DMS 273 treated with DMSO at 0.1 percent for 48 hours (cell line): ENCODE measurements at places on chromosomes 5 and 9.

- DNase-seq: no peak
These were observed 29.8 kb upstream of the SEC16A start for GRCh38 chr9:136512651-136513071.

DNA sequence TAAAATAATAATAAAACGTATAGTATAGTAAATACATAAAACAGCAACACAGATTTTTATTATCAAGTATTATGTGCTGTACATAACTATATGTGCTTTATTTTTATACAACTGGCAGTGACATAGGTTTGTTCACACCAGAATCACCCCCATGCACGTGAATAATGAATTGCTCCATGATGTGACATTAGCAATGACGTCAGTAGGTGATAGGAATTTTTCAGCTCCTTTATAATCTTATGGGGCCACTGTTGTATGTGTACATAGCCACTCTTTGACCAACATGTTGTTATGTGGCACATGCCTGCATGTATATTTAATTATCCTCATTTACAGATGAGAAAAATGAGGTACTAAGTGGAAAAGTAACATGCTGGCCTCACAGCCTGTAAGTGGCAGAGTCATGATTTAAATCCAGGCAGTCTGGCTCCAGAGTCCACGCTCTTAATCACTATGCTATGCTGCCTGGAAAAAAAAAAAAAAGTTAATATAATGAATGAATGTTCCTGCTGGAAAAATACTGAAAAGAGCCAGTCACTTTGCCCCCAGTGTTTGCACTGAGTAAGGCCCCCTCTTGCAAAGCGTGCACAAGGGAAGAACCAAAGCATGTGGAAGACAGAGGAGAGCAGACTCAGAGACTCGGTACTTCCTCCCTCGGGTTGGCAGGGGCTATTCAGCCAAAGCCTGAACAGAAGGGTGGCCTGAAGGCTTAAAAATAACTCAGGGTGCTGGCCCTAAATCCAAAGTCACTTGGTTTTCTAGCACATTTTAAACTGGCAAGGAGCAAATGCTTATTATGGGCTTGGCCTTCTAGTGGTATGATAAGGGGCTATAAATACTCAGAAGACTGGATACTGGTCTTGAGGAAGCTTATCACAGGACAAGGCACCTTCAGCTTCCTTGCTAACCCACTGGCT lies 206.8 kb downstream of the GLIS3 start:
- DNase-seq: no peak

- DNase-seq: peak; percentile 22
These were observed 24.2 kb downstream of the P4HA2 start for GRCh38 chr5:132203464-132203818.

DNA sequence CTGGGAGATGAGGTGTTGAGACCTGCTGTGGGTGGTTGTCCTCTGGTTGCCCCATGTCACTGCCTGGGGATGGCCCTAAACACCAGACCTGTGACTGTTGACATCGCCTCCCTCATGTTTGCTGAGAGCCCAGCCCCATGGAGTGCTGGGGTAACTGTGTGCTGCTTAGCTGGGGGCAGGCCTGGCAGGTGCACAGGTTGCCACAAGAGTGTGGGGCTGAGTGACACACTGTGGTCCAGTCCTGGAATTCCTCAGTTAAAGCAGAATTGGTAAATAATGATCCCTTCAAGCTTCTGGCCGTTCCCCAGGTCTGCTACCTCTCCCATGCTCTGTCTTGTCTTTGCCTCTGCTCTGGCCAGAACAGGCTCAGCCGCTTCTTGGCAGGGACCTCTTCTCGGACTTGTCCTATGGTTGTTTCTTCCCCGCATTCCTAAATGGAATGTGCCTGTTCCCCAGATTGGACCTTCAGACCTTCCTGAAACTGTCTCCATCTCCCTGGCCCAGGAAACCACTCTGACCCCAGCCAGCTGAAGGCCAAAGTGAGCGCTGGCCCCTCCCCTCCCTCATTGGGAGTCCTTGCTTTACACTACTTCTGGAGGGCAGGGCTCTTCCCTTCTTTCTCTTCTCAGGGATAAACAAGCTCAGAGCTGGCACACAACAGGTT lies 61.2 kb upstream of the PITX1 start:
- no peak for DNase-seq

GRCh38 chr9:112863214-112863613 lies 27.5 kb downstream of the SLC46A2 start:
- no peak for DNase-seq

DNA sequence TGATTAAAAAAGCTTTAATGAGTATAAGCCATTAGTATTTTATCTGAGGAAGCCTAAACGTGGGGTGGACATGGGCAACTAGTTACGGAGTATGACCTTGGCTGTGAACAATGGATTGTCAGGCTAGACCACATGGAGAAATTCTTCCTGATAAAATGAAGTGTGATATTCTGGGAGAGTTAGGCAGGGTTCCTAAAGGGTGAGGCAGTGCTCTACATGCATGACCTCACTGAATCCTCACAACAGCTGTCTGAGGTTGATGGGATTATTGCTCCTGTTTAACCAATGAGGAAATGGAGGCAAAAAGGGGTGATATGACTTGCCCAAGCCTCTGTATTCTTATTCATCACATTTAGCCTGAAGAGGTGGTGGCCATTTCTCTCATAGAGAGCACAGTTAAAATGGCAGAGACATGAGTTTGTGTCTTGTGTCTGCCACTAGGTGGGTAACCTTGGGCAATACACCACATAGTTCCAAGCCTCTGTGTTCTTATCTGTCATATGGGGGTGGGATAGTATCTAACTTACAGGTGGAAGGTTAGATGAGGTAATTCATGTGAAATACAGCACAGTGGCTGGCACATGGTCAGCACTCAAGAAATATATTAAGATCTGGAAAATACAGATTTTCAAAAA lies 96.1 kb upstream of the NR3C1 start:
- no peak for DNase-seq

DNA sequence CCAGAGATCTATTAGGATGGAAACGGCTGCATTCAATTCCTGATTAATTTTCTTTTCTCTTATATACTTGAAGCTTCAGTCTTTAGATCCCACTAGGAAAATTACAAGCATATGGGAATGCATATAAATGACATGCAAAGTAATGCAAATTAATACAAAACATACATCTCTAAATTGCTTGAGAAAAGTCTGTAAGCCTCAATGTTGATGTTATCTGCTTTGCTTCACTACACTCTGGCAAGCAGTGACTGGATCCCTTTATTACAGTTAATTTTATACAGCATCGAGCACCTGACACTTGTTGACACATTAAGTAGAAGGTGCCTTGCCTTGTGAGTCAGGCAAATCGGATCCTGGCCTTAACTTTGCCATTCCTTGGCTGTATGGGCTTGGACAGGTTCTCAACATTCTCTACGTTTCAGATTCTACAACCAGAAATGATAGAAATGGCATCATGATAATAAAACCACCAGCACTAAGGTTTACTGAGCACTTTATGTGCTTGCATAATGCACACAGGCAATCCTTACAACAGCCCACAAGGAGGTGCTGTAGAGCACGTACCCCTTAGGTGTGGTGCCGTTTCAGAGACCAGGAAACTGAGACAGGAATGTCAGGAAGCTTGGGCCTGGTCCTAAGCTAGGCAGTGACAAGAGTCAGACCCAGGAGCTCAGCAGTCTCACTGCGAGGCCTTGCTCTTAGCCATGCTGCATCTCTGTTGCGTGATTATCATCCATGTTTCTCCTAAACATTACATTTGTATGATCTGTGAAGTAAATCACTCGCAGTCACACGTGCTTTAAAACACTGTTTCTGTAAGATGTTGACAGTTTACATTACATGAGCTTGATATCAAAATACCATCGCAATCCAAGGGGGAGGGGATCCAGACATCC lies 2.7 kb downstream of the GCNT4 start:
- peak; percentile 48 for DNase-seq
